H9 (cell line): ENCODE measurements at places on chromosomes 13 and 19. TPM values are rescaled to one million over a fixed set of nuclear protein-coding genes. Genes with fewer than 3 reads are reported as not detected.

DNA sequence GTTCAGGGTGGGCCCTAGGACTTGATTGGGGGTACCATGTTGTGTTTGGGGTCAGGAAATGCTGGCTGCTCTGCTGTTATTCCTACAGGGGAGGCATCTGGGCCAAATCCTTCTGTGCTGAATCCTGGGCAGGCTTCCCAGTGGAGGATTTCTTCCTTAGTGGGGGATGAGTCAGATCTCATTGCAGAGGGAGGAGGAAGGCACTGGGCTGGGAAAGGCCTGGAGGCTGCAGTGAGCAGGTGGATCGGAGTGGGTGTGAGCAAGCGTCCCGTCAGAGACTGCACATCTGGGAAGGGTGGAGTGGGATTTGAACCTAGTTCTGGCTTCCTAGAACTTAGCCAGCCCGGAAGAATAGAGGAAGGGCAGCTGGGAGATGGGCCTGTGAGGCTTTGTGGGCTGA lies 11.5 kb downstream of the CCDC124 start:
- DNase-seq: no peak
- H3K36me3 ChIP-seq: peaks cover 15% of the 10 kb centered on the region
- H3K27ac ChIP-seq: no peak overlapping the region
- 0 out of 2 replicates have a peak, but pooled peaks cover under 1% of the 10 kb centered on the region for H3K4me1 ChIP-seq

DNA sequence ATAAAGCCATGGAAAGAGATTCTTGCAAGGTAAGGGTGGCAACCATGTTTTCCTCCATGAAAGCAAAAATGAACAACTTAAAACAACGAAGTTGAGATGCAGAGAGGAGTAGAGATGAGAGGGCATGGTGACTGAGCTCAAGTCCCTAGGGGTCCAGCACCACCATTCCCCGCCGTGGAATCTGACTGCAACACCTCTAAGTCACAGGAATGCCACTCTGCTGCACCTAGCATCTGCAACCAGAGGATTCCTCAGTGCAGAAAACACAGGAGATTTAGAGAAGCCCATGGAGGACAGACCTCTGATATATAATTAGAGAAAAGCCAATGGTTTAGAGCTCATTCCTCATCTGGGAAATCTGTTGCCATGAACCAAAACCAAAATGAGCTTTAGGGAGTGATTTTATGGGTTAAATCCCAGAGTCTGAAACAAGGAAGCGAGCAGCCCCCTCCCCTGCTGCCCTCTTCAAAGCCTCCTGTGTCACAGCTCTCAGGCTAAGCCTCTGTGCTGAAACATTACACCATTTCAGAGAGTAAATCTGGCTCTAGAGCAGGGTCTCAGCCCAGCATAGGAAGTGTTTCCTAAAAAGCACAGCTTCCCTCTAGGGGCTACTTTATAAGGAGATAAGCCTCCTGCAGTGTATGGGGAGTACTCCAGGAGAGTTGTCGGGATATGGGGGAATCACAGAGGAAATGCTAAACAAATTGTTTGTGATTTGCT lies 1043.6 kb downstream of the UQCRFS1 start:
- DNase-seq: peak; percentile 64
- peaks cover 15% of the 10 kb centered on the region; the same call in 1 of the 2 replicates for H3K4me1 ChIP-seq
- no peaks in the 10 kb centered on the region for H3K27me3 ChIP-seq
- peak overlapping the region; percentile 62 for H3K27ac ChIP-seq
- no peaks in the 10 kb centered on the region for H3K36me3 ChIP-seq

Gene NCR1
- 1.4 and 2.0 TPM in 2 replicates for total RNA-seq

Gene ZNF443
- total RNA-seq: 9.4 TPM in 2 replicates

DNA sequence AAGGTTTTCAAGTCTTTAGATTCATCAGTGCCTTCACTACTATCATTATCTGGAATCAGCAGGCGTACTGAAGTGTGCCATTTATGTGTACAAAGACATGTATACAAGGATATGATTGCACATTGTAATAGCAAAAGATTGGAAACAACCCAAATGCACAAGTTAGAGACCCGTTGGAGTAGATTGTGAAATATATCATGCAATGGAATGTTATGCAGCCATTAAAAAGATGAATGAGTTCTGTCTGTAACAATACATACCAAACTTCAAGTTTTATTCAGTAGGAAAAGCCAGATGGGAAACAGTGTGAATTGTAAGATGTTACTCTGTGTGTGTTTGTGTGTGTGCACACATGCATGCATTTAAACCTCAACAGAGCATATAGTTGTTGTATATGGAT lies 97.9 kb downstream of the DGKH start:
- no peak overlapping the region for H3K27ac ChIP-seq
- no peaks in the 10 kb centered on the region for H3K4me1 ChIP-seq
- no peak for DNase-seq
- H3K4me3 ChIP-seq: no peak overlapping the region
- peaks cover 3% of the 10 kb centered on the region; the same call in 1 of the 2 replicates for H3K36me3 ChIP-seq

- no peaks in the 10 kb centered on the region for H3K36me3 ChIP-seq
- DNase-seq: no peak
- no peaks in the 10 kb centered on the region for H3K27me3 ChIP-seq
- H3K4me3 ChIP-seq: no peak overlapping the region
Measured at GRCh38 chr13:101209206-101209893, 207.0 kb downstream of the NALCN start.

- H3K4me1 ChIP-seq: no peaks in the 10 kb centered on the region; the same call in 1 of the 2 replicates
- no peak overlapping the region for H3K4me3 ChIP-seq
- H3K27me3 ChIP-seq: no peaks in the 10 kb centered on the region
Measured at GRCh38 chr19:3115411-3115810, 20.4 kb upstream of the GNA15 start.

- no peak overlapping the region for H3K4me3 ChIP-seq
- DNase-seq: no peak
- H3K27me3 ChIP-seq: no peaks in the 10 kb centered on the region
- no peaks in the 10 kb centered on the region for H3K36me3 ChIP-seq
Measured at GRCh38 chr13:103156346-103156998, 90.3 kb upstream of the SLC10A2 start.

Gene DCT
- not detected in 2 replicates for total RNA-seq

Gene GSX1
- not detected in 2 replicates for total RNA-seq

DNA sequence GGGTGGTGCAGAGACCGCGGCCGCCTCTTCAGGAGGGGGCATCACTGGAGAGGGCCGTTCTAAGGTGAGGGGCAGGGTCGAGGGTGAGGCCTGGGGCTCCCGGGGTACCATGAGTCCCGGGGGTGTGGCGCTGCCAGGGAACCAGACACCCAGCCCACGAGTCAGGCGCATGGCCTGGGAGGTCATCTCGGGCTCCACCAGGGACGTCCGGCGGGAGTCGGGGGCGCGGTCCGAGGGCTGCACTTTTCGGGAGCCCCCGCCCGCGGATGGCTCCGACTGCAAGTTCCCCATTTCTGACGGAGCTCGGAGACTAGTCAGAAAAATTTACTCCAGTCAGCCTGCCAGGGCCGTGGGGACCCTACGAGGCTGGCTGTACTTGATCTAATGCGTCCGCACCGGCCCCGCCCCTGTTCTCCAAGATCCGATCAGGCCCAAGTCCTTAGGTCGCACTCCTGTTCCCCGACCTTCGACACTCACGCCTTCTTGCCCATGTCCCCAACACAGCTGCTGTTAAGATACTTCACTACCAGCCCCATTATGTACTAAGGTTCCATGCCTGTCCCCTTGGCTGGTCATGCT lies 774 bp downstream of the GGN start:
- no peaks in the 10 kb centered on the region for H3K27me3 ChIP-seq
- no peaks in the 10 kb centered on the region; the same call in 1 of the 2 replicates for H3K4me1 ChIP-seq
- H3K27ac ChIP-seq: no peak overlapping the region

Gene ACP7
- 0.15 and 0.18 TPM in 2 replicates for total RNA-seq
